Anterior cingulate cortex (tissue), 58 donors: ENCODE measurements at places on chromosomes 6 and 20.

DNA sequence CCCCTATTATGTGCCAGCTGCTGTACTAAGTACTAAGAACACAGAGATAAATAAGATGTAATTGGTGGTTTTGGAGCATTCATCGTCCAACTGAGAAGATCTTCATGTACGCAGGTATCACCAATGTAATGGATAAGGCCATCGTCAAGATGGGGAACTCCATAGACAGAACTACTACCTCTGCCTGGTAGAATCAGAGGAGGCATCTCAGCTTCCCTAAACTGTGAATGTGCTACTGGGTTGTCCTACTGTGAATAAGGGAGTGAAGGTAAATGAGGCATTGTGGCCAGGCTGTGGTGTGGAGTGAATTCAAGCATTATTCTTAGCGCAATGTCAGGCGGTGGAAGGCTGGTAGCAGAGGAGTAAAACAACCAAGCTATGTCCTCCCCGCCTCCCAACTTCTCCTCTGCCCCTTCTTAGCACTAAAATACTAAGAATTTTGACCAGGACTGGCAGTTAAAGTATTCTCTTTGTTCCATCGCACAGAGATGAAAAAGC, 68.2 kb downstream of the TBC1D7 start:
- no peak for DNase-seq

DNA sequence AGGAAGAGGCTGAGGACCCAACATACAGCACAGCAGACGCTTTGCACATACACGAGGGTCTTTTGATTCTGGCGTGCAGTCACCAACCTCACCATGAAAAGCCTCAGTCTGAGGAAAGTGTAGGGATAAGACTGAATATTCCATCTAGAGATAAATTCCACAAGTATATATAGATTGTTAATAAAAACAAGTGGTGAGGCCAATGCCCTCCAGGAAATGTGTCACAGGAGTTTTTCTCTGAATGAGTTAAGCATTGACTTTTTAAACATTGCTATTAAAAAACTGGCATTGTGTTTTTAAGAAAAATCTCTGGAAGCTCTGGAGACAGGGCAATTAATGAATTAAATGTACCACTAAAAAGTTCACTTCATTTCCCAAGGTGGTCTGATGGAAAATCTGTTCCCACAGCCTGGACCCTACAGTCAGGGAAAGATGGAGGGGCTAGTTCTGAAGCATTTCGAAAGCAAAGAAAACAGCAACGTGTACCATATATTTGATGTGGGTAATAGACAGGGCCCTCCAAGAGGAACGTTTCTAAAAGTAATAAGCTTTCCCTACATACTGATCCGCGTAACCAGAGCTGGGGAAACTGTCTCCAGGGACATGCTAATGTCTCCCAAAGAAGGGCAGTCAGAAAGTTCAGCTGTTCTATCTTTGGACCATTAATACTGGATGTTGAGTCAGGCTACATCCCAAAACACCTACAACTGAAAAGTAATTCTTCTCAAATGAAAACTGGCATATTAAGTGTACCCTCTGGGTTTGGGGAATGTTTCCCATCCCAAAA, 301.1 kb downstream of the FOXC1 start:
- DNase-seq, result no peak

- no peak for DNase-seq
These were observed 33.1 kb upstream of the RNF8 start for GRCh38 chr6:37320646-37321045.

DNA sequence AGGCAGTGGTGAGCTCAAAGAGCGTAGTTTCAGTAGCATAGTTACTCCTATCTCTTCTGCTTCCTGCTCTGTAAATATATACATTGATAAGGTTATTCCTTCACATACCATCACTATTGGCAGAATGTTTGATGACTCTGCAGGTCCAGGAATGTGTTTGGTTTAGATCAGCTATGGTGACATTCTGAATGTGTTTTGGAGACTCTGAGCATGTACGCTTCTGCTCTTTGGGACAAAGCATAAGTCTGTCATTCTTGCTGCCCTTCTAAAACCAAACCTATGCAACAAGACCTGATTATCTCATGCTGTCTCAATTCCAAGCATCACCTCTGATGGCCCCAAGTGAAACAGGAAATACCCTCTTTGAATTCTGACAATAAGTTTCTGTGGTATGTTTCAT, 1074.3 kb downstream of the KIF16B start:
- DNase-seq, result no peak

DNA sequence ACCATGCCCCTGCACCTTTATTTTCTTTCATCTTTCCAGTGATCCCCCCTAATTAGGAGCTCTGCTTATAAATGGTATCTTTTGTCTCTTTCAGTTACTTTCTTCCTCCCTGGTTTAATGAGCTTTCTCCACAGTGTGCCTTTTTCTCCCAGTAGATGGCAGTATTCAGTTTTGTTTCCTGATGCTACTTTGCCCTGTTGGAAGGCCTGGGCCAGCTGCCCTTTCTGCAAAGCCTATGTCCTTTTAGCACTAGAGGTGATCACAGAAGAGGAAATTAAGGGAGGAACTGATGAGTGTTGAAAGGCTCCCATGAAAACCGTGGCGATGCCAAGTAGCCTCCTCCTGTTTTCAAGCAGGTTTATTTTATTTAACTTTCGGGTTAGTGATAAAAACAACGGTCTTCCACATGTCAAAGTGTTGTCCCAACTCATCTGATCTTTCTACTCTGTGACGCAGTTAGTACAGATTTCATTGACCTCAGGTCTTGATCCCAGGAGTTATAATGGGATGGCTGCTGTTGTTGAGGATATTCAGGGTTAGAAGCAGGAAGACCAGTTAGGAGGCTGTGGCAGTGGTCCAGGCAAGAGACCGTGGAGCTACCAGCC, 184.2 kb upstream of the BMP2 start:
- no peak for DNase-seq

GRCh38 chr6:14275493-14275851, 157.9 kb downstream of the CD83 start:
- DNase-seq, result peak; percentile 71

DNA sequence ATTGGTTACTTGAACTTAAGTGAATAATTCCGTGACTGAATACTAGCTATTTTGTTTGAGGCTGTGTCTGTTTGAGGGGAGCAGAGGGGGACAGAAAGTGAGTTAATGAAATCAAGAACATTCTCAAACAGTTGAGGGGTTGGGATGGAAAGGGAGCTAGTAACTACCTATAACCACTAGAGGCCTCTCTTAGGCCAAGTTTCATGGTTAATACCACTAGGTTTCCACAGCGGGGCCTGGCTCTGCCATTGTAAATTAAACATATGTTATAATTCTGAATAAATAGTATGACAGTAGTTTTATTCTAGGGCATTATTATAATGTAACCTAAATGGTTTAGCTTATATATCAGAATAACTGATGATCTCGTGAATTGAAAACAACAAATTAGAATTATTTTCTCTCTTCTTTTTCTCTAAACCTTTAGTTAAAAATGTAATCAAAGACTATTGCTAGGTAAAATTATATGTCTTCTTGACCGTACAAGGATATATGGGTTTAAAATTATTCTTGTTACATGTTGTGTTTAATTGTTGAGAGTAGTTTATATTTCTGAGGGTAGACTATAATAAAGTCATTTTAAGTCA, 108.1 kb downstream of the BCKDHB start:
- no peak for DNase-seq

DNA sequence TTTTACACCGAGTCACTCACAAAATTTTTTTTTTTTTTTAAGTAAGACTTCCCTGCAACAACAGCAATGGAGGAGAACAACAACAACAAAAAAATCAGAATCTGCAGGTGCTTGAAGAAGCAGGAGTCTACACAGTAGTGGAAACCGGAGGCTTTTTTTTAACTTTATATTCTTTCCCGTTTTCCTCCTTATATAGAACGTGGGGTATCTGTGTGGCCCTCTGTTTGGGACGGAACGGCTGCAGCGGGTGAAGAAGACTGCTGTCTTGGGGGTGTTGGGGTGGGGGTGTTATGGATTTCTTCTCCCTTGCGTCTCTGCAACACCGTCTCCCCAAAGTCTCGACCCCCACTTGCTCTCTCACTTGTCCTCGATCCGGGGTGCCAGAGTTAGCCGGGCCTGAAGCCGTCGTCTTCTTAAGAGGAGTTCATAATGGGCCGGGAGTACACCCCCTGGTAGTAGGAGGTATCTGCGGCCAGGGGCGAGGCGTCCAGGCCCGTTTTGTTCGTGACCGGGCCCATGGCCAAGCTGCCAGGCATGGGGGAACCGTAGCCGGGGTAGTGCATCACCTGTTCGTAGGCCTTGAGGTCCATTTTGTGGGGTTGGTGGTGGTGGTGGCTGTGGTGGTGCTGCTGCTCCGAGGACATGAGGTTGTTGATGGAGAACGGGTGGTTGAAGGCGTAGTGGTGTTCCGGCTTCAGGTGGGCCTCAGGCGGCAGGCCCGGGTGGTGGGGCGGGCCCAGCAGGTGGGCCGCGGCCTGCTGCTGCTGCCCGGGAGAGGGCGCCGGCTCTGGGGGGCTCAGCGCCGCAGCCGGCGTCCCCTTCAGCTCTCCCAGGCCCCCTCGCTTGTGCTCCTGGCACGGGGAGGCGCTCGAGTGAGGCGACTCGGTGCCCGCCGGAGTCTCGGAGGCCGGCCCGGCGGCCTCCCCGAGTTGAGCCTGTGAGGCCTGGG, 2.7 kb downstream of the FOXA2 start:
- no peak for DNase-seq

- no peak for DNase-seq
These were observed 121.2 kb downstream of the CD109 start for GRCh38 chr6:73817253-73817652.

GRCh38 chr20:33840160-33840559, 29.0 kb downstream of the CHMP4B start:
- no peak for DNase-seq

GRCh38 chr6:145891565-145891964, 72.6 kb downstream of the SHPRH start:
- no peak for DNase-seq

- DNase-seq, result no peak
These were observed 39.7 kb downstream of the MAP3K5 start for GRCh38 chr6:136752554-136752953.

GRCh38 chr6:158047127-158047518, 65.5 kb downstream of the SYNJ2 start:
- peak; percentile 46 for DNase-seq

- DNase-seq, result no peak
These were observed 5.6 kb upstream of the ACSS1 start for GRCh38 chr20:25063546-25063945.

DNA sequence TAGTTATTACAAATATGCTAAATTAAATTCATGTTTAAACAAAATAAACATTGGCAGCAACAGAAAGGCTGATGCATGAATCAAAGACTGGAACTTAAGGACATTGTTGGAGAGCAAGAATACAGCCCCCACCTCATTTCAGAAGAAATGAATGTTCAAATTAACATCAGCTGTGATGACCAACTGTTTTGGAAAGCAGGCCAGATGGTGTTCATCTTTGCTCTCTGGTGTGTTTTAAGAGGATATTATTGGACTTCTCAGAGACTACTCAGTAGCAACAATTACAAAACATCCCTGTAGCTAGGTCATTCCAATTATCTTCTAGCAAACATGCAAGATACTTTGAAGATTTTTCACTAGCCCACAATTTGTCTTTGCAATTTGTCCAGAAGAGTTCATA, 118.6 kb upstream of the DOK5 start:
- no peak for DNase-seq

DNA sequence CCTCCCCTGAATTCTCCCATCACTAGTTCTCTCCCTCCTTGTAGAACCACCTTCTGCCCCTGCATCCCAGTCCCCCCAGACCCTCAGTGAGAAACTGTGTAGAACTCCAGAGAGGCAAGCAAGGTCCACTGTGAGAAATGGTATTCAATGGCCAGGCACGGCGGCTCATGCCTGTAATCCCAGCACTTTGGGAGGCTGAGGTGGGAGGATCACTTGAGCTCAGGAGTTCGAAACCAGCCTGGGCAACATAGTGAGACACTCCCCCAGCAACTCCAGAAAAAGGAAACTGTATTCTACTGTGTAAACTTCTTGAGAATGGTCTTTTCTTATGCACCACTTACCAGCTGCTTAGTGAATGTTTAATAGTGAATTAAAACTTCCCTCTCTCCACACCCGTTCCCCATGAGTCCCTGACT, 8.2 kb upstream of the CD83 start:
- DNase-seq, result no peak

DNA sequence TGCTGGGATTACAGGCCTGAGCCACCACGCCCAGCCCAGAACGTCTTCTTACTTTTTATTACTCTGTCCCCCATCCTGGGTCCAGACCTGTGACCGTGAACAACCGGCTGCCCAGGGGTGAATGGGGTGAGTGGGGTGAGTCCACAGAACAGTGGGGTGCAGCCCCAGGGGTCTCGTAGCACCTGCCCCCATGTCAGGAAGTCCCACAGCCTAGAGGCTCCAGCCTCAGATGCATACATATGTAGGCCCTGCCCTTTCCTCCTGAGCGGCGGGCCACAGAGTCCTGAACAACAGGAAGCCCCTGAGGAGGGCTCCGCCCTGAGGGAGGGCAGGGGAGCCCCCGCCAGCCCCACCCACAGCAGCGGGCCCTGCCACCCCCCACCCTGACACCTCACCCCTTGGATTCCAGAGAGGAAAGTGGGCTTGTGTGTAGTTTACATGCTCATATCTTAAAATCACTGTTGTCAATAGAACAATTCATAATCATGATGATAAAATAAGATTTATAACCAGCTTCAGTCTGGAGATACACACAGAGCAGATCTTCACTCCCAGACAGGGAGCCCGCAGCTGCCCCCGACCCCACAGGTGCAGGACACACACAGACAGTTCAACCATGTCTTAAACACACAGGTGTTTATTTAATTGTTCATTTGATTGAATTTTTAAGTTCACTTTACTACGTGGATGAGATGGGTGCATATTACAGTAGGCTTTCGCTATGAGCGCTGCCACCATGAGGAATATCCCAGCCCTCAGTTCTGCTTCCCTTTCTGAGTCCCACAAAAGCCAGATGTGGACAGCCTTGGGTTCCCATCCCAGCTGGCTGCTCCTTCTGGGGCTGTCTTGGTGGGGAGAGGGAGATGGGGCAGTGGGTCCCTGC, 12.4 kb upstream of the GMEB2 start:
- no peak for DNase-seq

DNA sequence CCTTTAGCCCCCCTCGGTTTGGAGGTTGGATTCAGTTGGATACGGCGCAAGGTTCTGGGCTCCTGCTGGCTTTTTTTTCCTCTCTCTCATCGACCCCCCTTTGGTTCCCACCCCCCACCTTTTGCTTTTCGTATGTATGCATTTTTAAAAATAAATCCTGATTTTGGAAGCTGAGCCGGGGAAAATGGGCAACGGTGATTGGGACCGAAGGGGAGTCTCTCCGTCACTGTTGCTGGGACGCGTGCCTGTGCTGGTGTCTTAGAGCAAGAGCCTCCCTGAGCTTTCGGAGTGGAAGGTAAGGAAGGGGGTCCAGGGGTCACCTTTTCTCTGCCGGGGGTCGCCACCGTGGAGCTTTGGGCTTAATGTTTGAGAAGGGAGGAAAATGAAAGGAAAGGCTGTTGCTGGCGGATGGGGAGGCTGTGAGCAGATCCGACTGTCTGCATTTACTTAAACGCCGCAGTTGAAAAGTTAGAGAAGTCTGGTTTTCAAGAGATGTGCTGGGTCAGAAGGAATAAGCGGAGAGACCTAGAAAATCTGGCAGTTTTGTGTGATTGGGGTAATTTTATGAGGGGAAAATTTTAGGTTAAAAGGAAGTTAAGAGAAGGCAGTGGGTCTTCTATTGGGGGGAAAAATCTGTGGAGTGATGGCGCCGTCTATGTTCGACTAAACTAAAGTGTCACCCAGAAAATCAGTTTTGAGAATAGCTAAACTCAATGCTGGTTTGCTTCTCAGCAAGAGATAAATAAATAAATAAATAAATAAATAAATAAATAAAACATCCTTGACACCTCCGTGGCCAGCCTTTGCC, 828 bp downstream of the ADGRB3 start:
- peak; percentile 59 for DNase-seq

GRCh38 chr6:87671555-87672029, 30.4 kb downstream of the AKIRIN2 start:
- no peak for DNase-seq
